ENCODE measurements at places on chromosomes 1 and 21.

- DNase-seq: no peak
Observed at GRCh38 chr21:33682992-33683627, 40.8 kb downstream of the ITSN1 start.

GRCh38 chr1:108063703-108064102 is 98.7 kb upstream of the VAV3 start:
- no peak for DNase-seq

DNA sequence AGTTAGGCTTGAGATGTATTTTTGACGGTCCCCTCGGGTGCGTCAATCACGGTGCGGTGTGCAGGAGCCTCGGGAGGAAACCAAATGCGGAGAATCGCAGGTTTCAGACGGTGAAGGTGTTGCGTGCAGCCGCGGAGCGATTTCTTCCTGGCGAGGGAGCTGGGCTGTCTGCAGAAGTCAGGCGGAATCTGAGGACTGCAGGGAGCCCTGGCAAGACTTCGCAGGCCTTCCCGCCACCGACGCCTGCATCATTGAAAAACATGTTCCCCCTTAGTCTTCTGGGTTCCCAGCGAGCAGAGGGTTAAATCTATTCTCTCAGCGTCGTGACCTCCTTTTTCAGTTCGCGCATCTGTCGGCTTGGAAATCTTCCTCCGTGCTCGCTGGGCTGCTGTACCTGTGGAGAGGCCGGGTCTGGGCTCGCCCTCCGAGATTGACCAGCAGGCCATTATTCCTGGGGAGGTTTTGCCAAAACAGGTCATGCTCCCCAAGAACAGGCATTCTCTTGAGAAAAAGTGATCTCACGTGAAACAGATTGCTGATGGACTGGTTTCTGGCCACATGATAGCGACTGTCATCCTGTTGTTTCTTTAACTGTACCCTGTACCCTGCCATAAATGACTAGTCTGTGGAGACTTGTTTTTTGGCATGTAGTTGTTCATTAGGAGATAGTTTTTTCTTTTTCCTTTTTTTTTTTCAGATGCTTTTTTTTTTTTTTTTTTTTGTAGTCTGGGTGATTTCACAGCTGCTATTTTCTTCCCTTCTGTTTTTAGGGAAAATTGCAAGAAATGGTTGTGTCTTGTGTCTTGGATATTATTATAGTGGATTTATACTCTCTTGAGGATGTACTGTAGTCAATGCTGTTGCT is 894 bp downstream of the EPB41 start:
- peak; percentile 5 for DNase-seq

DNA sequence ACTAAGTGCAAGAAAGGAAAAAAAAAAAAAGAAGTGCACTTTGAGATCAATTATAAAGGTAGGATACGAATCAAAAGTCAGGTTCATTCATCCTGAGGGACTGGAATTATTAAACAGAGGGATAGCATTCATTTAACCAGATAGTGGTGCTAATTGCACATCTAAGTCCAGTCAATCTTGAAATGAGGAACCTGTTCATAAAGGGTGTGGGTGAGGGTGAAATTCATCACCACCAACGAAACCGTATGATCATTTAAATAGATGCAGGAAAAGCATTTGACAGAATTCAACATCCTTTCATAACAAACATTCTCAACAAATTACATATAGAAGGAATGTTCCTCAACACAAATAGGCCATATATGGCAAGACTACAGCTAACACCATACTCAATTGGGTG is 5.6 kb downstream of the CTSS start:
- no peak for DNase-seq

DNA sequence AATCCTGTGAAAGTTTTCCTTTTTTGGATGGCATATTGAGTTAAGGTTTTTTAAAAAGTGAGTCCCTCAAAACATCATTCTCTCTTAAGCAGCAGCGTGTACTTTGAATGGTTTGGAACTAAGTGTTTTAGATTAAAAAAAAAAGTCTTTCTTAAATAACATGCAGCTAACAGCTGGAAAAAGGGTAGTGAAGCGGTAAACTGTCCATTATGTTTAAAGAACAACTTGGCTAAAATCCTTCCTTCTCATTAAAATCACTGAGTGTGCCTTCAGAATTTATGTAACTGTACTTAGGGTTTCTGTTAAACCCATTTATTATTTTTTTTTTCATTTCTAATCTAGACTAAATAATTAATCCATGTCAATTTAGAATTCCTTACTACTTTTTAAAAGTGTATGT is 254.2 kb upstream of the ADAMTS5 start:
- DNase-seq: no peak

DNA sequence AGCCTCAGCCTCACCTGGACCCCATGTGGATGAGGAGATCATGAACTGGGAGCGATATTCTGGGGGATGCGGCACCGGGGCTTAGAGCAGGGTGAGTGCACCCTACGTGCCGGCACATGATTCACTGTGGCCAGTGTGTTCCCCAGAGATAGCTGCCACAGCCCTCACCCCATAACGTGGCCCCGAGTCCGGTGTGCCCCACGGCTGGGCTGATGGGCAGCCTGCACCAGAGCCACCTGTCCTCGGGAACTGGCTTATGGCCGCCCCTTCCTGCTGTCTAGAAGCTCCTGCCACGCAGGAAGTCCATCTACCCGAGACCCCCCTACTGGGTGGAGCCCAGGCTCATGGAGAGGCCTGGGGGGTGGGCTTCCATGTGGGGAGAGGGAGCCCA is 39.1 kb upstream of the SLC19A1 start:
- no peak for DNase-seq

GRCh38 chr21:31213787-31214186 is 130.3 kb downstream of the TIAM1 start:
- no peak for DNase-seq

DNA sequence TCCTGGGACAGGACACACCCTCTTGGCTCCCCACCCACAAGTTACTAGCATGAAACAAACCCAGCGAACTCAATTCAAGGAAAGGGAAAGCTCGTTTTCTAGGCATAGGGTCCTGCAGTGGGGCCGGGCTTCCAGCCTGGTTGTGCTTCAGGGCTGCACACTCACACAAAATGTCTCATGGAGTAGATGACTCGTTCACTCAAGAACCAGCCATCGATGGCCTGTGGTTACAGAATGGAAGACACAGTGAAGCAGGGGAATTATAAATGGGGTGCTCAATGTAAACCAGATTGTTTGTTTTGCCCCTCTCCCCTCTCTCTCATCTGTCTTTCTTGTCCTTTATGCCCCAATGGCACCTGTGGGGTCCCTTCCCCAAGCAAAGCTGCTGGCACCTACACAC is 56.0 kb upstream of the COX20 start:
- DNase-seq: no peak

DNA sequence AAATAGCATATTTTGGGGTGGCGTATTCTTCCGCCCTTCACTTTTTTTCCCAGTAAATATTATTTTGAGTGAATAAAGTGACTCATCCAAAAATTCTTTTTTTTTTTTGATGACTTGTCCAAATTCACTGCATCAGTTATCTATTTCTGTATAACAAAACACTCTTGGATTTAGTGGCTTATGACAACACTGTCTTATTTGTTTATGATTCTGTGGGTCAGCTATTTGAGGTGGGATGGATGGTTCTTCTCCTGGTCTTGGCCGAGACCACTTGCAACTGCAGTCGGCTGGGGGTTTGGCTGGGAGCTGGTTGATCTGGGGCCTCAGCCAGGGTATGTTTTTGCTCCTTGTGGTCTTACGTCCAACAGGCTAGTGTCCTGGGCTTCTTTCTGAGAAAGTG is 39.9 kb upstream of the SRSF10 start:
- no peak for DNase-seq

GRCh38 chr1:100628631-100629081 is 90.7 kb downstream of the GPR88 start:
- no peak for DNase-seq

- DNase-seq: no peak
Observed at GRCh38 chr1:184482136-184482535, 95.3 kb downstream of the C1orf21 start.

GRCh38 chr1:218658269-218658668 is 313.1 kb downstream of the TGFB2 start:
- no peak for DNase-seq

DNA sequence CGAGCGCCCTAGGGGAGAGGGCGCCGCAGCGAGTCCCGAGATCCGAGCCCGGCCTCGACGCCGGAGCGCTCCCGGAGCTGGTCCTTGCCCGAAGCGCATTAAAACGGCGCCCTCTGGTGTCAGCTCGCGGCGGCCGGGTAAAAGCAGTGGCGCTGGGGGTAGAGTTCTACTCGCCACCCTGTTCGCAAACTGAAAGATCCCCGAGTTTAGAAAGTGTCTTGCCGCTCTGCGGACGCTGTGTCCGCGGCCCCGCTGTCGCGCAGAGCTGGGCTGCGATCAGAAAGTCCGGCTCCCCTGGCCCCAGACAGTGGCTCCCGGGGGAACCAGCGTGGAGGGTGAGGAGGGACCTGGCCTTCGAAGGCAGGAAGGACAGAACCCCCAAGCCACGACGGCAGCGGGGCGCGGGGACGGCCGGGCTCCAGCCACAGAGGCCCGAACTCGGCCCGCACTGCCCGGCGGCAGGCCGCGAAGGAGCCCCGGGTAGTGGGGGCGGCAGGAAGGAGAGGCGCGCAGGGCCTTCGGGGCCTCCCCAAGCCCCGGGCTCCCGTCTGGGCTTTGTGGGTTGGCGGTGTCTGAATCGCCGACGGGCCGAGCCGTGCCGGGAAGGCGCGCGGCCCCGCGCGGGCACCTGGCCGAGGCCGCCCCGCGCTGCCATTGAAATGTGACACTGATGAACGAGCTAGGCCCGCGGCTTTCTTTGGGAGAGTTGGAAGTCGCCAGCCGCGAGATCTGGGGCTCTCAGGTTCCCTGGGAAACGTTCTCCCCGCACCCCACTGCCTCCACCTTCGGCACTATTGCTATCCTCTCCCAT is 39.1 kb upstream of the NFIA start:
- peak; percentile 68 for DNase-seq

DNA sequence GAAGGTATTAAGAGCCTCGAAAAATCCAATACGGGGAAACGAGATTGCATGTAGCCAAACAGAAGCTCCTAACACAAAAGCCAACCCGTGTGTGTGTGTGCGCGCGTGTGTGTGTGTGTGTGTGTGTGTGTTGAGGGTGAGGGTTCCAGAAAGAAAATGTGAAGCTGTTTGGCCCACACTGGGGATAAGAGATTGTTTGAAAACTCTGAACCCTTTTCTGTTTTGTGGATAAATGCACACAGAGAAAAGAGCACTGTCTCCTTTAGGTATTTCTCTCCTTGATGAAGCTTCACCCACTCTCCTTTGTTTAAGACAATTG is 1.9 kb downstream of the WLS start:
- DNase-seq: no peak

DNA sequence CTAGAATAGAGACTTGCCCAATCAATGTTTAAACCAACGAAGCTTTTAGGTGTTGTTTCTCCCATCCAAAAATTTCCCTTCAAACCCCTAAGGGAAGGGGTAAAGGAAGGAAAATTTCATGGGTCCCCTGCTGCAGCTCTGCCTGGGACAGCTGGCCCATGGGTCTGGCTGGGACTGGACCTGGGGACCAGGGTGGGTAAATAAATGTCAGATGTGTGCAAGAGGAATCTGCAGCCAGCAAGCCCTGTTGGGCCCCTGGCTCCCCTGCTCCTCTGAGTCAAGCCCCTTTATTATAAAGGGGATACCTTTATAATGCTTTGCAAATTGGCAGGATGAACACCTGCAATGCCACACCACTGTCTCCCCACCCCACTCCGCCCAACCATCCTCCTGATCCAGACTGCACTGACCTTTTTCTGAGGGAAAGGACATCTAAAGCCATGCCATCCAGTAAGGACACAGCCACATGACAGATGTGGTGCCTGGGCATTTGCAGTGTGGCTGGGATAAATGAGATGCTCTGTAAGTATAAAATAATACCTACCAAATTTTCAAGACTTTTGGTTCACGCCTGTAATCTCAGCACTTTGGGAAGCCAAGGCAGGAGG is 1.9 kb upstream of the TMEM125 start:
- no peak for DNase-seq

GRCh38 chr1:30645807-30646206 is 77.6 kb downstream of the MATN1 start:
- DNase-seq: no peak

DNA sequence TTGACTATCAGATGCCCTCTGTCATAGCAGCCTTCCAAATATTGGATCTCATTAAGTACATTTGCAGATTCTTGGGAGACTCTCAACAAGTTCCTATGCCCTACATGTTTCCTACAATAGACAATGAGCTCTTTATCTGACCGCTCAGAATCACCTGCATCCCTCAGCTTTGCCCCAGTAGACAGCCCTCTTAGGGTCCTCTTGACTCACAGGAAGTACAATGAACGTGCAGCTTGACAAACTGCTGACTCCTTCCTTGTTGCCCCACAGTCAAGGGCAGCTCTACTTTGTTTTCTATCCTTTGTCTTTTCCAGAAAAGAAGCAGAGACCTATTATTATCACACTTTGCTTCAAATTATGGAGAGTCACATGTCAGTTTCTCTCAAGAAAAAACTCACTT is 27.6 kb downstream of the SLC44A5 start:
- no peak for DNase-seq

DNA sequence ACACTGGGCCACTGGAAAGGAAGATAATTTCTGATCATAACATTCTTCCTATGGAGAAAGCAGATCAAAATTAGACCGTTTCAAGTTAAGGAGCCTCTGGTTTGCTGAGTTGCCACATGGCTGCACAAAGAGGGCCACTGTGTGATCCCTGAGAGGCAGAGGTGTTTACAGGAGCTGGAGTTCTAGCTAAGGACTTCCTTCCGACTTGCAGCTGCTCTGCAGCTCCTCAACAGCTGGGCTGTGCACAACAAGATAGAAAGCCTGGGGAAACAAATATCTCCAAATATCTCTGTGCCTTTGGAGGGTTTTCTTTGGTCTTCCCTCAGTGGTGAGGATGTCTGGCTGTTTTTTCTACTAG is 26.8 kb downstream of the GADD45A start:
- no peak for DNase-seq

All from stimulated activated CD8-positive, alpha-beta memory T cell treated with anti-CD3 and anti-CD28 coated beads, Interleukin-15, amount 100 ng/mL, for 1 hour (primary cell).